ENCODE measurements at places on chromosomes 16 and 17.
A peak's percentile ranks its signal among the peaks of the same experiment; 100 is the strongest.

DNA sequence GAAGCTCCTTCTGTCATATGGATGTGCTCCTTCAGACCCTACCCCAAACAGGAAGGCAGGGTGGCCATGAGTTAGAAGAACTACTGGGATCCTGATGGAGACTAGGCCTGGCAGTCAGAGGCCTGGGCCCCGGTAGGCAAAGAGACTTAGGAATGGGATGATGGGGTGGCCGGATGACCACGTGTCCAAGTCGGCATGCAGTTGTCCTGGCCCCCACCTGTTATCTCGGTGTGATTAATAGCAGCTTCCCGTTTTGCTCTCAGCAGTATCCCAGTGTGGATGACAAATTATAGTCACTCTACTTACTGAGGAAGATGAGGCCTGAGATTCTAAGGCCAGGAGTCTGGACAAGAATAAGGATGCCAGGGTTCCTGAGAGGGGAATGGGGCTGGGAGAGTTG is 1.5 kb downstream of the TNFSF12 start:
- DNase-seq: no peak

- DNase-seq: peak; percentile 82
These were observed at the start of gene METTL22 for GRCh38 chr16:8621572-8622314. Gene METTL22 (plus strand): TSS chr16:8621698. CDS start chr16:8625666, 3,968 bp downstream.

DNA sequence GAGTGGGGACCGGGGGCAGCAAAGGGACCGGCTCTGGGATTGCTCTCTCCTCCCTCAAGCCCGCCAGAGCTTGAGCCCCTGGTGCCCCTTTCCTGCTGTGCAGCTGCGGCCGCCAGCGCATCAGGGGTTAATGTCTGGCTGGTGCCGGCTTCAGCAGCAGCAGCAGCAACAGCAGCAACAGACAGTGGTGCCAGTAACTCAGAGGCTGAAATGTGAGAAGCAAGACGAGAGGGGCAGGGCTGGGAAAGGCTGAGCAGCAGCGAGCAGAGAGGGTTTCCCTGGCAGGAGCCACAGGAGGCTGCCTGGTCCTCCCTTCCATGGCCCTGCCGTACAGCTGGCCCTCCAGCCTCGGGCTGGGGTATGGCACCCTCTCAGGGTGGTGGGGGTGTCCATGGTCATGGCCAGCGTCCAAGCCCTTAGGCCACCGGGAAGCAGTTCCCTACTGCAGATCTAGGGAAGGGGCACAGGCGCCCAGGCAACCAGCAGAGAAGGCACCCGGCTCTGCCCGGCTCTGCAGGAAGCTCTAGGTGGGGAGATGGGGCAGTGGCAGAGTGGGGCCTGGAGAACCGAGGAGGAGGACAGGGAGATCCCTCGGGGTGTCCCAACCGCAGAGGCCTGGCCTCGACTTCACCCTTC is 21.1 kb upstream of the TFAP4 start:
- DNase-seq: no peak

DNA sequence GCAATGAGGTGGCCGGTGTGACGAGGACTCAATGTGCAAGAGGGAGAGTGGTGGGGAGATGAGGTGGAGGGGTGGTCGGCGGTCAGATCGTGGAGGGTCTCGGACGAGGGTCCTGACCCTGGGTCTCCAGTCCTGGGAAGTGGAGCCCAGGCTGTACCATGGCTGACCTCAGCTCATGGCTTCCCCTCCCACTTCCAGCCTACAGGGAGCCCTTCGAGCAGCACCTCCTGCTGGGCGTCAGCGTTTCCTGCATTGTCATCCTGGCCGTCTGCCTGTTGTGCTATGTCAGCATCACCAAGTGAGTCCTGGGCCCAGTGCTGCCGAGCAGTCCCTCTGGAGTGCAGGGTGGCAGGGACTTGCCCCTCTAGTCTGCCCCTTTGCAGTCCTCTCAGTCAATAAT is 41.8 kb downstream of the IL4R start:
- no peak for DNase-seq

- no peak for DNase-seq
These were observed 631 bp downstream of the UTP6 start for GRCh38 chr17:31900877-31901276.

- DNase-seq: no peak
These were observed 57.8 kb downstream of the HLF start for GRCh38 chr17:55322453-55322985.

GRCh38 chr17:44071772-44072171 is 1.2 kb downstream of the G6PC3 start:
- no peak for DNase-seq

DNA sequence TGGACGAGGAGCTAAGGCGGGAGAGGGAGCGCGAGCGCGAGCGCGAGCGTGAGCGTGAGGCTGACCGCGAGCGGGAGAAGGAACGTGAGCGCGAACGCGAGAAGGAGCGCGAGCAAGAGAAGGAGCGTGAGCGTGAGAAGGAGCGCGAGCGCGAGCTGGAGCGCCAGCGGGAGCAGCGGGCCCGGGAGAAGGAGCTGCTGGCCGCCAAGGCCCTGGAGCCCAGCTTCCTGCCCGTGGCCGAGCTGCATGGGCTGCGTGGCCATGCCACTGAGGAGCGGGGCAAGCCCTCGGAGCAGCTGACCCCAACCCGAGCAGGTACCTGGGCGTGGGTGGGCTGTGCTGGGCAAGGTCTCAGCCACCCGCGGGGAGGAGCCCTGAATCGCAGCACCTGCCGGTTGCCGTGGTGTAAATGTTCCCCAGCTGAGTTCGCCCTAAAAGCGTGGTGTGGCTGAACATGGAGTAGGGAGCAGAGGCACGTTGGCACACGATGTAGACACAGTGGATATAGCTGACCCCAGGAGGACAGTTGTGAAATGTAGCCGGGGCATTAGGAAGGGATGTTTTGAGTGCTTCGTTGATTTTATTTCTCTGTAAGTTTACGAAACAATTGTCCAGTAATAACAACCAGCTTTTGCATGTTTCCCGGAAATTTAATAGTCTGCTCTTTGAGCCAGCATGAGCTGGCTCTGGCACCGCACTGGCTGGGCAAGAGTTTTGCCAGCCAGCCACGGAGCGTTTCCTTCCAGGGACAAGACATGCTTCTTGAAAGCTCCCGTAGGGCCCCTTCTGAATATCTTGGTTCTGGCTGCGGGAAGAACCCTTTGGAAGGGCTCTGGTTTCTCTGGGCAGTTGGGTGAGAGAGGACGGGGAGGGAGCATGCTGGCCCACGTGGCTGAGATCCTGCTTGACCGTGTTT is 32.1 kb downstream of the GINS2 start:
- no peak for DNase-seq

DNA sequence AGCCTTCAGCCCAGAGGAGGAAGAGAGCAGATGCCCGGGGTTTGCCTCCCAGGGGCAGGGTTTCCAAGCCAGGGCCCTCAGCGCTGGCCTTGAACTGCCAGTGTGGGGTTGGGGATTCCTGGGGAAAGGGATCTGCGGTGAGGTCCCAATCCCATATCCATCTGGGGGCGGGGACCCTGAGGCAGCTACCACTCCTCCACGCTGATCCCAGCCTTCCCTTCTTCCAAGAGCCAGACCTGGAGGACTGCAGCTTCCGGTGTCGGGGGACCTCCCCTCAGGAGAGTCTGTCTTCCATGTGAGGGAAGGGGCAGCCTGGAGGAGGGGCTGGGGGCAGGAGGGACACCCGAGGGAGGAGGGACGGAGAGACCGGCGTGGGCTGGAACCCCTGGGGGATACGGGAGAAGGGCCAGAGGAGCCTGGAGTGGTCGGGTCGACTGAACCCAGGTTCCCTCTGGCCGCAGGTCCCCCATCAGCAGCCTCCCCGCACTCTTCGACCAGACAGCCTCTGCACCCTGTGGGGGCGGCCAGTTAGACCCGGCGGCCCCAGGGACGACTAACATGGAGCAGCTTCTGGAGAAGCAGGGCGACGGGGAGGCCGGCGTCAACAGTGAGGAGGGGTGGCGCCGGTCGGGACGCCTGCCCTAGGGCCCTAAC is 10.7 kb upstream of the CISD3 start:
- no peak for DNase-seq

DNA sequence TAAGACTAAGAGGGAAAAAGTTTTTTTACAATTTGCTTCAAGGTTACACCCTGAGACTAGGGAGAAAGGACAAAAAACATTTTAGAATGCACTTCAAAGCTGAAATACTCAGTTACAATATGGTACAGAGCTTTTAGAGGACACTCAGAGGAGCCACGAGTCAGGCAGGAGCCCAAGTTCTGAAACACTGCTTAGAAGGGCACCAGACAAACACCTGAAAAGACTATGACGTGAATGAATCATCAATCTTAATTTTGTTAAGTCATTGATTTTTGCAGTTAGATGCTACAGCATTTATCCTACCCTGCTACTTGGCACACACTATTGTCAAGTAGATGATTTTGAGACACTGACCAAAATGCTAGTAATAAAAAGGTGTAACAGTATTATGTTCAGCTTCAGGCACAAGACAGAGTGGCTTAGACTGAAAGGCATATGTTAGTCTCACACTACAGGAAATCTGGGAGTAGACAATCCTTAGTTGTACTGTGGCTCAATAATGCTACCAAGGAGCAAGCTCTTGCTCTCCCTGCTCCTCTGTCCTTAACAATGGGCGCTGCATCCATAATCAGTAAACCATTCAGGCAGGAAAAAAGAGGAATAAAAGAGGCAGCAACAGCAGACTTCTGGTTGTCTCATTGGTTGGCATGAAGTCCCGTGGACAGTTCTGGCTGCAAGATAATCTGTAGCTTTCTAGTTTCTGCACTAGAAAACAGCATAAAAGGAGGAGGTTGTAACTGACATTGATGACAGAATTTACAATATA is 151.8 kb downstream of the ABCA8 start:
- no peak for DNase-seq

DNA sequence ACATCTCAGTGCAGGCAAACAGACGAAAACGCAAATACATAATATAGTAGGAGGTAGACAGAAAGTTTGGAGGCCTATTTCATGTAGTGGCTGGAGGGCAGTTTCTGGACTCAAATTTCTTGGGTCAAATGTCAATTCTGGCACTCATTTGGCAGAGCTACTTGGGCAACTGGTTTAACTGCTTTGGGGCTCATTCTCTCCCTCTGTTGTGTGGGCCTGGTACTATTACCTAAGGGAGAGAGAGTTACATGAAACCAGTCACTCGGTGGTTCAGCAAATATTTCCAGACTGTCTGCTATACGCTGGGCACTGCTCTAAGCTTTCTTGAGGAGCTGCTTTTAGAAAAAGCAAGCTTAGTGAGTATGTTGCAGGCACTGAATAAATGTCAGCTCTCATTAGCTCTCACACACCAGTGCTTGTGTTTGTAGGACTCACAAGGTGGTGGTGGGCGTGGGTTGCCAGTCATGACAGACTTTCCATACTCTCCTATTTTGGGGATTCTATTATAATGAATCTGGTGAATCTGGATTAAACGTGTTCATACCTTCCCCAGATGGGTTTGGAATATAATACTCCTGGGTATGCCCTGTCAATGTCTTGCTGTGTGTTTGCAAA is 1.8 kb upstream of the SHISA9 start:
- no peak for DNase-seq

DNA sequence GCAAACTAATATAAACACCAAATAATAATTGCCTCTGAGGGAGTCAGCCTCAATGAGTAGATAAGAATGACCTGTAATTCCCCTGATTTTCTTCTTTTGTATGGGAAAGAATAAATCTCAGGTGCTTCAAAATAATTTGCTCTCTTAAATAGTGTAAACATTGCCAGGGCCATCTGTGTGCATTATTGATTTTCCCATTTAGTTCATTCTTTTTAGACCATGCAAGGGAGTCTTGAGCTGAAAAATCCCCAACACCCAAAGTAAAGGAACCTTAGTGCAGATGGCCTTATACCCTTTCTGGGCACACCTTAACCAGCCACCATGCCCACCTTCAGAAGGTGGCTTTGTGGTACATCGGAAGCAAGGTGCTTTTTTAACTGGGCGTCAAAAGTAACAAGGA is 267.2 kb downstream of the TMEM114 start:
- DNase-seq: no peak

DNA sequence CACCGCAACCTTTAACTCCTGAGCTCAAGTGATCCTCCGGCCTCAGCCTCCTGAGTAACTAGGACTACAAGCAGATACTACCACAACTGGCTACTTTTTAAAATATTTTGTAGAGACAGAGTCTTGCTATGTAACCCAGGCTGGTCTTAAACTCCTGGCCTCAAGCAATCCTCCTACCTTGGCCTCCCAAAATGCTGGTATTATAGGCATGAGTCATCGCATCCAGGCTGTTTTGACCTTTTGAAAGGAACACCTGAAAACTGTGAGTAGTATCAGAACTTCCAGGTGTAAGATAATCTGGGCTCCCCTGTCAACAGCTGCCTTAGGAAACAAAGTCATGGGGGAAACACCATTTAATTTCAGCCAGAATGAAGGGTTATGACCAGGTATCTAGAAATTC is 77.5 kb downstream of the CYTH1 start:
- no peak for DNase-seq

- no peak for DNase-seq
These were observed 33.1 kb upstream of the RPTOR start for GRCh38 chr17:80511222-80512180.

- no peak for DNase-seq
These were observed 30.4 kb upstream of the HS3ST3B1 start for GRCh38 chr17:14270508-14270907.

- DNase-seq: peak; percentile 41
These were observed 14.4 kb downstream of the NDUFAF8 start for GRCh38 chr17:81253358-81254131.

DNA sequence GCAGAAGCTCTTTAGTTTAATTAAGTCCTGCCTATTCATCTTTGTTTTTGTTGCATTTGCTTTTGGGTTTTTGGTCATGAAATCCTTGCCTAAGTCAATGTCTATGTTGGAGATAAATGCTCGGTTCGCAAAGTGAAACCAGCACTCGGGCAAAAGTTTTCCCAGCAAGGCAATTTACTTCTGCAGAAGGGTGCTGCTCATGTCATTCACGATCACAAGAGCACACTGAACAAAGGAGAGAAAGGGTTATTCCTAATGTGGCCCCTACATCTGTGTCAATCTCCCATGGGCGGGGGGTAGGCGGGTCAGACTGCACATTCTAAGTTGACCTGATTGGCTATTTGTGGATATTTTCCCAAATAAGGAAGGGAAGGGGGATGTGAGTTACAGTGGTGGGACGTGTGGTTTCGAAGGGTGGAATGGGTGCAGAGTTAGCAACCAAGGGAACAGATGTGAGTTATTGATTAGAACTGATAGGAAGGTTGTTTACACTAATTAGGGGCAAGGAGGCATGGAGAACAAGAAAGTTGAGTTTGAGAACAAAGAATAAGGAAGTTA is 23.0 kb downstream of the ATF7IP2 start:
- no peak for DNase-seq

GRCh38 chr16:9259914-9260608 is 168.6 kb downstream of the HAPSTR1 start:
- no peak for DNase-seq

GRCh38 chr17:9072696-9073339 is 51.5 kb downstream of the NTN1 start:
- no peak for DNase-seq

All from stimulated activated CD8-positive, alpha-beta memory T cell treated with anti-CD3 and anti-CD28 coated beads, Interleukin-15, amount 100 ng/mL, for 1 hour (primary cell).